ENCODE measurements at places on chromosomes 11 and 22.

GRCh38 chr11:103699216-103699615, 337.2 kb upstream of the DDI1 start:
- DNase-seq = no peak

DNA sequence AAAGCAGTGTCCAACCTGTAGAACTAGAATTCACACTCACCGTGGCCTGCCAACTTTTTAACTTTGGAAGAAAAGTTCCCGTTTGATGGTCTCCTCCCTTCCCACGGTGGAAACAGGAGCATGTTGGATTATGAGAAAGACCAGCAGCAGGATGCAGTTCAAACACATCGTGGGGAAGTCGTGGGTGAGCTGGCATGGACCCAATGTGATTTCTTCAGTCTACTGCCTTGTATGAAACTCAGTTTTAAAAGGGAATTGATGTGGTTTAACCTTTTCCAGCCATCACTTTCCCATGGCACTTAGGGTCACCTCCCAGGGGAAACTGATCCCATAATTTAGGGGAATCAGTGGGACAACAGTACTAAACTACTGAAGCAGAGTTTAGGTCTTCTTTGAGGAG, 318.3 kb downstream of the CADM1 start:
- no peak for DNase-seq

DNA sequence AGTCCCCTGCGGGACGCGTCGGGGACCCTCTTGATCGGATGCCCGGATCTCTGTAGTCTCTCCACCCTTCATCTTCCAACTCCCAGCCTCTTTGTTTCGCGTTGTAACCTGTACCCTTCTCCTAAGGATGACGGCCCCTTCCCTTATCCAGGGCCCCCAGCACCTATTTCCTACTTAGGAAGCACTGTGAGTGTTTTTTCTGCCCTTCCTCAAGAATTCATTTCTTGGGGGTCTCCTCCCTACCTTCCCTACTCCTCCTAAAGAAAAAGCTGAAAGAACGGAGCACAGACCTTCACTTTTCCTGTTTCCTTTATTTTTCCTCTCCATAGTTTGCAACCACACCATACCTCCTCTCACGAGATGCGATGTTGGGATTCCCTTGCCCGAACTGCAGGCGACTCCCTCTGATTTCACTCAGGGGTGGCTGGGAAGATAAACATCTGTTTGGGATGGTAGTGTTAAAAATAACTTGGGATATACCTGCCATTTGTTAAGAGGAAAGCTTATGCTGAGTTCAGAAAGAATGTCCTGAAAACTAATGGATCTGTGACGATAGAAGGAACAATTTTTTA, 593 bp downstream of the FAM118B start:
- DNase-seq = no peak

GRCh38 chr11:134625151-134625550, 213.1 kb upstream of the B3GAT1 start:
- DNase-seq = no peak

DNA sequence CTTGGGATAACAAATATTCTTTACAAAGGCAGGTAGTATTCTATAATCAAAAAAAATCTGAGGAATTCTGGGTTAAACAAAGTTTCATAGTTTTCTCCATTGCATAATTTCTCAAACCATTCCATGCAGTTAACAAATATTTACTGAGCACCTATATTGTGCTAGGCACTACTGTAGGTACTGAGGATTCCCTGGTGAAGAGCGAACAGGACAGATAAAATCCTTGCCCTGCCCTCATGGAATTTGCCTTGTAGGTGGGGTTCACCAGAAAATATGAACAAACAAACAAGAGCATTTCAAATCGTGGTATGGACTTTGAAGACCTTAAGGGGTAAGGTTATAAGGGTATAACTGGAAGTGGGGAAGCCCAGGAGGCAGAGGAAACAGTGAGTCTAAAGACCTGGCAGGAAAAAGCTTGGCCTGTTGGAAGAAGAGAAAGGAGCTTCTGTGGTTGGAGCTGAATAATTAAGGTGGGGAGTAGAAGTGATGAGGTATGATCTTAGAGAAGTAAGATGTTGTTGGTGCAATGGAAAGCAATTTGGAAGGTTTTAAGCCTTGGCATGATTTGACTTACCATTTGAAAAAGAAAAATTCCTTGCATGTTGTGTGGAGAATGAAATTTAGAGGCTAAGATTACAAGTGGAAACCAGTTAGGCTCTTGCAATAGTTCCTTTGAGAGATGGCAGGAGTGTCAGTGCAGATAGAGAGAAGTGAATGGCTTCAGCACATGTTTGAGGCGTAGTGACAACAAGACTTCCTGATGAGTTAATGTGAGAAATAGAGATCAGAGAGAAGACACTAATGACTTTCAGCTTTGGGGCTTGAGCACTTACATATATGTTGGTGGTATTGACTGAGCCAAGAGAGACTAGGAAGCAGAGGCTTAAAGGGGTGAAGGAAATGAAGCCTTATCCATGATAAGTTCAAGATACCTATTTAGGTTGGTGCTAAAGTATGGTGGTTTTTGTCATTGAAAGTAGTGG, 55.7 kb upstream of the PICALM start:
- no peak for DNase-seq

- DNase-seq = no peak
These were observed 20.6 kb upstream of the SYT7 start for GRCh38 chr11:61601512-61601911.

GRCh38 chr11:78291503-78292108, 102.9 kb downstream of the USP35 start:
- DNase-seq = no peak

- DNase-seq = peak; percentile 76
These were observed 4.6 kb upstream of the GALR3 start for GRCh38 chr22:37818409-37819104.

DNA sequence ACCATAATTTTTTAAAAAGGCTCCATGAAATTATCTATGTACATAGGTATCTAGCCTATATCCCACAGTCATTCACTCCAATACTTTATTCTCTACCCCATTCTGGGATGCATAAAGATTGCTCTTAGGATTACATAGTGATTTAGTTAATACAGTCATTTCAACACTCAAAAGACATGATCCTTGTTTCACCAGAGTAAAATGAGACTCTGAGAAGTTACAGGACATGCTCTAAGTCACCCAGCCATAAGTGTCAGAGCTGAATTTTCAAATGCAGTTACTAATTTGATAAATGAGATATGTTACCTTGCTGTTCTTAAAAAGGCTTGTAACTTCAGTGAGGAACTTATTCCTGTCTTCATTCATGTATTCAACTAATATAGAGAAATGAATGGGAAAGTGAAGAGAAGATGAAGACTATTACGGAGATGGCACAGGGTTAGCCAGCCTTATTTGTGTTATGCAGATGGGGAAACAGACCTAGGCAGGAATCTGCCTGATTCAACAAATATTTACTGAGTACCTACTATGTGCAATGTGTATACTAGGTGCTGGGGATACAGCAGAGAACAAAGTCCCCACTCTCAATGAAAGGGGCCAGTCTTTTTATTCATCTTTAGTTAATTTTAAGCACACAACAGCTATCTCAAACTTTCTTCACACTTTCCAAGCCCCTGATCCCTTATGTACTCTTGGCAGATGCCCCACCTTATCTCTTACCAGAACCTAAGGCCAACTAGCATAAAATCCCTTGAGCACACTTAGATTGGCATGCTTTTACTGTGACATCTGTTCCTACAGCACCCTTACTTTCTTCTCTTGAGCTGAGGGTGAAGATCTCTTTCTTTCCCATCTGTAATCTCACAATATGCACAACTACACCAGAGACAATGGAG, 21.6 kb downstream of the MAPK1 start:
- no peak for DNase-seq

DNA sequence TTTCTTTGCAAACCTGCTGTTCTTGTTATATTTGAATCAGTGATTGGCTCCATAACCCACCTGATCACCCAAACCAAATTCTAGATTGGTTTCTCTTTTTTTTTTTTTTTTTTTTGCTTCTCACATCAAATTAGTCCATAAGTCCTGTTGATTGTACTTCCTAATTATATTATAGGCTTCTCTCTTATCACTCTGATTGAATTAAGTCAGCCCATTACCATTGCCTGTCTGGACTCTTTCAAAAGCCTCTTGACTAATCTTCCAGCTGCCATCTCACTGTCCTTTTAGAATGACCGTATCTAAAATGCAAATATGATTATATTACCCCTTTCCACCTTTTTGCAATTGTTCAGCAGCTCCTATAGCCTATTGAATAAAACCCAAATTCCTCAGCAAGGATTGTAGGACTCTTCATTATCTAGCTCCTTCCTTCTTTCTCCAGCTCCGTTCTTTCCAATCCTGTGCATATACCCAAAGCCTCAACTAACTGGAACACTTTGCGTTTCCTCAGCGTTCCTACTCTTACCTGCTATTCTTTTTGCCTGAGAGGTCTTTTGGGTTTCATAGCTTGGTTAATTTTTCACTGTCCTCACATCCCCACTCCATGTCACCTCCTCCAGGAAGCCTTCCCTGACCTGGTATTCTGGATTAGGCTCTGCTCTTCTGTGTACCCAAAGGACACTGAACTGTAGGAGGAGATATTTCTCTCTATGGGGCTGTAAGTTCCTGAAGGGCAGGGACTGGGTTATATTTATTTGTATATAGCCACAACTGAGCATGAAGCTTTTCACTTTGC, 423.3 kb downstream of the TMEM135 start:
- DNase-seq = no peak
